Pulmonary artery endothelial cell (primary cell): ENCODE measurements at places on chromosomes 7 and 10.

DNA sequence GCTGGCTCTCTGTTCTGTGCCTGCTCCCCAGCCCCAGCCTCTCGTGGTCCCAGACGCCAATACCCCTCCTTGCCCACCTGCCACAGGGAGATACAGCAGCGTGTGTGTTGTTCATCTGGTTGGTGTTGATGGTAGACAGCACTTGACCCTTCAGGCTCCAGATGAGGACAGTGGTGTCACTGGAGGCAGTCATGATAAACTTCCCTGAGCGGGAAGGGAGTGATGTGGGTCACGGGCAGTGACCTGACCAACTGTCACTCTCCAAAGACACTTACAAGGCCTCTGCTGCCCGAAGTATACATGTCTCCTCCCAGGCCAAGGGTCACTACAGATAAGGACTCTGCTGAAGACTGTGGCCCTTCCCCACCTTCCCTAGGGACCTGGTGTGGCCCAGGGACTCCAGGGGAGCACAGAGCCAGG lies 5.6 kb downstream of the TBL2 start:
- DNase-seq = no peak

GRCh38 chr10:63114031-63114814 lies 18.9 kb upstream of the NRBF2 start:
- DNase-seq = no peak

- no peak for DNase-seq
Measured at GRCh38 chr10:124342136-124342820, 76.4 kb downstream of the OAT start.

- no peak for DNase-seq
Measured at GRCh38 chr10:95291365-95292039, 699 bp upstream of the PDLIM1 start.

- no peak for DNase-seq
Measured at GRCh38 chr7:82444220-82444909, 788 bp upstream of the CACNA2D1 start.

GRCh38 chr7:47581804-47582763 lies at the start of gene TNS3:
TNS3 (minus strand) TSS chr7:47582111; CDS start chr7:47439636, 142,475 bp downstream.
- no peak for DNase-seq

GRCh38 chr10:78893217-78893616 lies 175.5 kb upstream of the ZMIZ1 start:
- no peak for DNase-seq

DNA sequence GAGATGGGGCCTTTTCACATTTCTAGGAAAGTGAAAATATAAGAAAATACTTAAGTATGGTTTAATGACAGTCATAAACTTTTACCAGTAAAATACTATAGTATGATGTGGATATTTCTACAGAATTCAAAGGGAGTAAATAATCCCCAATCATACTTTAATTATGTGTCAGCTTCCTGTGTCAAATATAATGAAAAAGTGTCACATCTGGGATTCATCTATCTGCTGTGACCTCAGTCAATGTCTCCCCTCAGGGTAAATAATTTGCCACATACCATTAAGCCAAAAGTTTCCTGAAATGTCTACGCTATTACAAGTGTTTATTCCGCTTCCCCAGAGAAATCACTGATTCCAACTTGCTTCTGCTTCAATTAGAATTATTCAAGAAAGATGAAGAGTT lies 110.5 kb downstream of the ITGA8 start:
- no peak for DNase-seq

- no peak for DNase-seq
Measured at GRCh38 chr7:33192695-33193291, 63.4 kb downstream of the BBS9 start.

DNA sequence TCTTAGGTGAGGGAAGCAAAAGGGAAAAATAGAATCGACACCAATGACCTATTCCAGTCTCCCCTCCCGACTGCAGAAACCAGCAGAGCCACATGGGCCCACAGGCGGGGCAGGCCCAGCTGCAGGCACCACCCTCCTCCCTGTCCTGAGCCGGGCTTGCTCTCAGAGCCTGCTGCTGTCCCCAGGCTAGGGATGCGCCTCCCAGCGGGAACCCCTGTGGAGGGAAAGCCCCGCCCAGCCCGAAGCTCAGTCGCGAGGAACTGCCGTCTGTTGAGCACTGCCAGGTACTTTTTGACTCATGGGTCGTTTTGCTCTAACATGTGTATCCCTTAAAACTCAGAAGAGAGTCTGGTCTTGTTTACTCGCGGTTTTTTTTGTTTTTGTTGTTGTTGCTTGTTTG lies 124.5 kb upstream of the RET start:
- DNase-seq = no peak

DNA sequence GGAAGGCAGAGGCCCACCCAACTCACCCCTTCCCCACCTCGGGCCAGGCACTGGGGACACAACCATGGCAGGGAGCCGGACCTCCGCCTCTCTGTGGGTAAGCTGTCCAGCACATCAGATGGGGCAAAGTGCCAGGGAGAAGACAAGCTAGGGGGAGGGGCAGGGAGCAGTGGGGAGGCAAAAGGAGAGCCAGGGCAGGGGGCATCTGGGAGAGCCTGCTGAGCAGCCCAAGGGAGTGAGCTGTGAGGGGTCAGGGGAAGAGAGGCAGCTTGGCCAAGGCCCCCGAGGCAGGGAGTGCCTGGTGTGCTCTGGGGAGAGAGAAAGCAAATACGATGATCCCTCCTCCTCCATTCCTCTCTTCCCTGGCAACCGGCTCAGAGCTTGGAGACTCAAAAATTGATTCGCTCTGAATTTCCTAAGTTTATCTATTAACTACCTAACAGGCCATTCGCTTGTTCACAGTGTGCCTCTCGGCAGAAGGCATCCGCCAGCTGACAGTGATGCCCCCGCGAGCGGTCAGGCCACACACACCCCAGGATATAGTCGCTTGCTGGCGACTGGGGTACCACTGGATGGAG lies 4.5 kb downstream of the CAMK2B start:
- DNase-seq = no peak

DNA sequence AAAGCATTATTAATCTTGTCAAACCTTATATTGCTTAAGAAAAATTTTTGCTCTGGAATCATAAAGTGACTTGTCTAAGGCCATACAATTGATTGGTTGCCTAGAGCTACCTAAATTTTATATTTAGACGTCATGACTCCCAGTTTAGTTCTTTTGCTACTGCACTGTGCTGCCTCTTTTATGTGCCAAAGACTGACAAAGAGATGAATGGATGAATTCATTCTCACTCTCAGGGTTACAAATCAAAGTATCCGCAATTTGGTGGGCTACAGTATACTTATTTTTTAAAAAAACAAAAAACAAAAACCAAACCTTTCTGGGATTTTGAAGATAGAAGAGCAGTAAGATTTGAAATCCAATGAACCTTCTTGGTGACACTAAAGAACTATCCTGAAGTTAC lies 27.7 kb upstream of the TMEM229A start:
- DNase-seq = no peak

DNA sequence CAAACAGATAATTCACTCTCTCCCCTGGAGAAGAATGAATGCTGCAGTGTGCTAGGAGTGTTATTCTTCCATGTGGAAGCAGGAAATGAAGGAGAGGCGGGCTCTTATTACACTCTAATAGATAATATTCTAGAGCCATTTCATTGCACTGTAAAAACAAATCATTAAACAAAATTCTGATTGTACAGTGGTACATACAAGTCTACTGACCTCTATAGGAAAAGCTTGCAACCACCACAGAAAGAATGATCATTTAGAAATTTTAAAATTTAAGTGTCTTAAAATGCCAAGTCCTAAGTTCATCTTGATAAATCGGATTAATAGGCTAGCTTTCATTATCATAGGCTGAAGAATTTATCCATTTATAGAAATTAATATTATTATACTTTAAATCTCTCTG lies 960.3 kb upstream of the LRRN3 start:
- DNase-seq = no peak

DNA sequence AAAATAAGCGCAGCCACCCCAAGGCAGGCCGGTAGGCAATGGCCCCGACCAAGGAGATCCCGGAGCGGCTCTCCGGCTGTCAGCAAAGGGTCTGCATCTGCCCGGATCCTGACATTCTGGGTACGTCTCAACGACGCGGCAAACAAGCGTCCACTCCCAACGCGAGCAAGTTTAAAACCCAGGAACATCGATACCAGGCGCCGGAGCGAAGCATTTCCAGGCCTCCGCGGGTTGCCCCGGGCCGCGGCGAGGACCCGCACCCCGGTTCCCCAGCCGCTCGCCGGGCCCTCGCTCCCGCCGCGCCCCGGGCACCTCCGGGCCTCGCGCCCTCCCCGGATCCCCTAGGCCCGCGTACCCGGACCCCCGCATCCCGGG lies 453 bp downstream of the URGCP start:
- DNase-seq = no peak

DNA sequence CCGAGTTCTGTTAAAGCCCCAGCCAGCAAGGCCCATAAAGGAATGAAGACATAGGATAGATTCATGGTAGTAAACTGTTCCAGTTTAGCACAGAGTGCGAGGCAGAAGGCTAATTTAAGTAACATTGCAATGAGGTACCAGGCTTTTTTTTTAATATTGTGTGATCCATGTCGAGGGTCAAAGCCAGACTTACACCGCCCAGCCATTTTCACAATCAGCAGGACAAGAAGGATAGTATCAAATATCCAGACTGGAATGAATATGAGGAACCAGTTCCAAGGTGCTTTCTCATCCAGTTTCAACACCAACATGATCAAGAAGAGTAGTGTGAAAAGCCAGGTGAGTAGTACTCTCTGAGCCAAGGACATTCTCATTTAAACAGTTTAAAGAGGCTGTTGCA lies 4.2 kb downstream of the TMEM60 start:
- no peak for DNase-seq

DNA sequence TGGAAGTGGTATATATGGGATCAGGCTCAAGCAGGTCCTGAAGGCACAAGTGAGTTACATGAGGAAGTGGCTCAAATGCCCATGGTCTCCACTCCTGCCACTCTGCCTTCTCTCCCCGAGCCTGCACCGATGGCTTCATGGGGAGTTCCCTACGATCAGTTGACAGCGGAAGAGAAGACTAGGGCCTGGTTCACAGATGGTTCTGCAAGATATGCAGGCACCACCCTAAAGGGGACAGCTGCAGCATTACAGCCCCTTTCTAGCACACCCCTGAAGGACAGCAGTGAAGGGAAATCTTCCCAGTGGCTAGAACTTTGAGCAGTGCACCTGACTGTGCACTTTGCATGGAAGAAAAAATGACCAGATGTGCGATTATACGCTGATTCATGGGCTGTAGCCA lies 95.3 kb downstream of the HOXA1 start:
- DNase-seq = no peak

DNA sequence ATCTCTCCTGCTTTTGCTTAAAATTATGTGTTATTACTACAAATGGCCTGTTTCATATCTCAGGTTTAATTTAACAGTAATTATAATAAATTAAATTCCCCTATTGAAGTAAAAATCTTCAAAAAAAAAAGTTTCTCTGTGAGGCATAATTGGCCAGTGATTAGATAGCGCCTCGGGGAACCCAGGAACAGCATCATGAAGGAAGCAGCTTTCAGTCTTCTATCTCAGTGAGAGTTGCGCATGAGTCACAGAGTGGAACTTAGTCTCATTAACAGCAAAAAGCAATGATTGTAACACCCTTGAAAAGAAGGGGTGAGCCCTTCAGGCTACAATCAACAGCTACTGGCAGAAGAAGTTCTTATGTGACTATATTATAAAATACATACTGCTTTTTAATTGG lies 506.2 kb upstream of the ZWINT start:
- DNase-seq = no peak

DNA sequence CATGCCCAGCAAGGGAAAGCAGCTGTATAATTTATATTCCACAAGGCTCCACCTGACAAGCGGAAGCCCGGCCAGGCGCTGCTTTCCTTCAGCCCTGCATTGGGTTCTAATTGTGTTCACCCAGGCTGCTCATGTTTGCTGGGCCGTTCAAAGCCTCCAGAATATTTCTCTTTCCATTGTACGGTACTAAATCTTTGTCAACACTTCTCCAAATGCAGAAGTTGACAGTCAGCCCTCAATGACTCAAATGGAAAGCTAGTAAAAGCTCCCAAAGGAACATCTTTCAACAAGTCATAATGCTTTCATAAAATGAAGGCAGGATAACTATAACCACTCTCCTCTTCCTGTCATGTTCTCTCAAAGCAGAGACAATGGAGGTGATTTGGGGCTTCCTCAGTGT lies 17.8 kb upstream of the CPXM2 start:
- DNase-seq = no peak

DNA sequence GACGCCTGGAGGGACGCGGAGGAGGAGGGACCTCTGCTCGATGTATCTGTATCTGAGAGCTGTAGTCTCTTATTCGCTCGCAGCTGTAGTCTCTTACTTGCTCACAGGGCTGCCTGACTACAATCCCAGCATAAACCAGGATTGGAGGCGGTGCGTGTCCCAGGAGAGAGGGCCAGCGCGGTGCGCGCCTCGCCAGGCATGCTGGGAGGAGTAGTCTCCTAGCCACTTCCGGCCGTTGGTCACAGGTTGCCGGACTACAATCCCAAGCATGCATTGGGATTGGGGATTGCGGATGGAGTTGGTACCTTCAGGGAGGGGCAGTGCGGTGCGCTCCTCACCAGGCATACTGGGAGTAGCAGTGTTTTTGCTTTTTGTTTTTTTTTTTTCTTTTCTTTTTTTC lies 421.7 kb upstream of the NUPR2 start:
- no peak for DNase-seq

- no peak for DNase-seq
Measured at GRCh38 chr10:4671451-4672145, 154.4 kb upstream of the AKR1E2 start.

DNA sequence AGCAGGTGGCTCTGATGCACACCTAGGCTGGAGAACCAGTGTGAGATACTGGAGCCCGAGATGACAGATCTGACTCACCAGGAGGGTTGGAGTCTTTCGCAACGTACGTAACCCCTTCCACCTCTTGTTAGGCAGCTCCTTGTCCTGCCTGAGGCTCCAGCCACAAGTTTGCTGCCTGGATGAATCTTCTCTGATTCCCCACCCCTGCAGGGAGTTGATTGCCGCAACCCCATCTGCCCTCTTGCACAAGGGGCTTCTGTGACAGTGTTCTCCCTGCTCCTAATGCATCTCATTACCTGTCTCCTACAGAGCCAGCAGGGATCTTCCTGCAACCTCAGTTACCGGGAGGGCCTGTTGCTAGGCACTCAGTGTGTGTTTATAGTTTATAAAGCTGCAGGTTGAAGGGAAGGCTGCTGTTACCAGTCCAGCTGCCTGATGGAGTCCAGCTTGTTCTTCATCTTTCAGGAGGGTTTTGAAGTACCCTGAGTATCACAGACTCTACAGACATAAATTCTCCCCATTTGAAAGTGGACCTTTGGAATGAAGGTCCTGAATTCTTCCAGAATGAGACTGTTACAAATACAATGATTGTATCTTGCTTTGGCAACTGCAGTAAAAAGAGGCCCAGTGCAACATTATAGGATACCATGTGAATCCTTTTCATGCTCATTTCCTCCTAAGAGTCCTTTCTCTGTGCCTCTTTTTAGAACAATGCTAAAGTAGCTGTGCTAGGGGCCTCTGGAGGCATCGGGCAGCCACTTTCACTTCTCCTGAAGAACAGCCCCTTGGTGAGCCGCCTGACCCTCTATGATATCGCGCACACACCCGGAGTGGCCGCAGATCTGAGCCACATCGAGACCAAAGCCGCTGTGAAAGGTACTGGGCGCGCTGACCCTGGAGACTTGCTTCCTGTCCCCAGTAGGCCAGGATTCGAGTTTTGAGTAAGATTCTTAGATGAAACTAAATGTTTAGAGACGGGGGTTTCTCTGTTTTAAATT lies 6.5 kb downstream of the MDH2 start:
- no peak for DNase-seq
